ENCODE measurements at places on chromosomes 1 and 21.

GRCh38 chr1:26337206-26337535 is 16.8 kb downstream of the CRYBG2 start:
- DNase-seq, result no peak

- DNase-seq, result no peak
Measured at GRCh38 chr1:221418346-221418745, 323.5 kb downstream of the DUSP10 start.

GRCh38 chr1:77504986-77505385 is 177.5 kb downstream of the ZZZ3 start:
- DNase-seq, result no peak

GRCh38 chr1:155741908-155742307 is 53.0 kb downstream of the DAP3 start:
- no peak for DNase-seq

DNA sequence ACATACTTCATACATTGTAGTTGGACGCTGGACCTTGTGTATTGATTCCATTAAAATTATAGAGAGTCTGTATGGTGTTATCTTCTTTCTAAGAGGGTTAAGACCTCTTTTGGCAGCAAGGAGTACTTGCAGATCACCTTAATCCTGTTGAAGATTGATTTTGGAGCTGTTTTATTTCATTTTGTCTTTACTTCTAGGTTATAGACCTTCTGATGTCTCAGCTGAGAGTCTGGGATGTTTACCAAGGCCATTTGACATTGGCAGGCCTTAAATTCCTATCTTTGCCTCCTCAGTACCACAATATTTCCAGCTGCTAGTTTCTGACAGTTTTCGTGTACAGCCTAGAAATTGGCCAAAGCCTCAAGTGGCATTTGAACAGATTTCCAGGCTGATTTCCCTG is 338.0 kb downstream of the LMO4 start:
- no peak for DNase-seq

DNA sequence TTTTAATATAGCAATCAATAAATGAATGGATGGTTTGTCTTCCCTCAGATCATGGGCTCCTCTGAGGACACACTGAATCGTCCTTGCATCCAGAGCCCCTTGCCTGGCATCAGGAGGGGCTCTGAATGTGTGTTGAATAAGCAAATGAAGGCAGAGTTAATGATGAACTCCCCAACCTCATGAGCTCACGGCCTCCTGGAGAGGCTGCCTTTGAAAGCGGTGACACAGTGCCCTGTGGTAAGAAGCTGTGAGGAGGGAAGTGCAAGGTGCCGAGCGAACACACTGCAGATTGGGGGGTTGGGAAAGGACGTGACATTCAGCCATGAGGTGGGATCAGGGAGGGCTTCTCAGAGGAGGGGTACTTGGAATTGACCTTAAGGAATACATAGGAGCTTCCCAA is 3.2 kb upstream of the PARS2 start:
- DNase-seq, result no peak

DNA sequence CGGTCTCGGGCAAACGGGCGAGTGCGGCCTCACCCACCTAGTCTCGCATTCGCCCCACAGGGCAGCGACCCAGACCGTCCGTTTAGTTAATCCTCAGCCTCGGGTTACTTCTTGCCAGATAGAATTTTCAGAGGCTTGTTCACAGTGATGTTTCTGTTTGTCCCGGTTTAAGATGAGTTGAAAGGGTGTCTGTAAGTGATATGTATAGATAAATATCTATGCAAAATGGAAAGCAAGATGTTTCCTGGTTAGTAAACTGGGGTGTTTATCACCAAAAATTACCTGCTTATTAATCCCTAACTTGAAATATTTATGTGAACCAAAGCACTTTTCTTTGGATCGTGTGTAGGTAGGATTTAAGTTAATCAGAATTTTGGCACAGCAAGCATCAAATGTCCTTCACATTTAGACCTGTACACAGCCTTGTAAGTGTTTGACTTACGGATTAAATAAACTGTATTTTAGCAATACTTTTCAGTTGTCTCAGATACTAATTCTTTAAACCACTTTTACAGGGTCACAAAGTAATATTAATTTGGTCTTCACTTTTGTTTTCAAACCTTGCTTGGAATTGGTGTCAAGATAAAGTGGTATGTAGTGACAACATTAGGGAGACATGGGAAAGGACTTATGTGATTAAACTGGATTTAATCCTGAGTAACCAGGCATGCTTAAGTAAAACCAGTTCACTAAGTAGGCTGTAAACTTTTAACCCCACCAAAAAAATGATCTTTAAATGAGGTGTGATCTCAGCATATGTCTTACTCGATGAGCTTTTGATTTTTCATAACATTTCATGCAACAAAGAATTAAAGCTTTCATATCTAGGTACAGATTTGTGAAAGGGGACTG is 914 bp downstream of the ZNF326 start:
- DNase-seq, result no peak

- no peak for DNase-seq
Measured at GRCh38 chr1:192584866-192585265, 9.3 kb downstream of the RGS1 start.

GRCh38 chr1:194161591-194161990 is 975.2 kb upstream of the B3GALT2 start:
- no peak for DNase-seq

- DNase-seq, result no peak
Measured at GRCh38 chr1:8864713-8865344, 13.7 kb downstream of the ENO1 start.

- peak; percentile 81 for DNase-seq
Measured at GRCh38 chr1:30801771-30802198, 44.2 kb upstream of the LAPTM5 start.

- no peak for DNase-seq
Measured at GRCh38 chr1:22108339-22109105, 34.4 kb downstream of the WNT4 start.

DNA sequence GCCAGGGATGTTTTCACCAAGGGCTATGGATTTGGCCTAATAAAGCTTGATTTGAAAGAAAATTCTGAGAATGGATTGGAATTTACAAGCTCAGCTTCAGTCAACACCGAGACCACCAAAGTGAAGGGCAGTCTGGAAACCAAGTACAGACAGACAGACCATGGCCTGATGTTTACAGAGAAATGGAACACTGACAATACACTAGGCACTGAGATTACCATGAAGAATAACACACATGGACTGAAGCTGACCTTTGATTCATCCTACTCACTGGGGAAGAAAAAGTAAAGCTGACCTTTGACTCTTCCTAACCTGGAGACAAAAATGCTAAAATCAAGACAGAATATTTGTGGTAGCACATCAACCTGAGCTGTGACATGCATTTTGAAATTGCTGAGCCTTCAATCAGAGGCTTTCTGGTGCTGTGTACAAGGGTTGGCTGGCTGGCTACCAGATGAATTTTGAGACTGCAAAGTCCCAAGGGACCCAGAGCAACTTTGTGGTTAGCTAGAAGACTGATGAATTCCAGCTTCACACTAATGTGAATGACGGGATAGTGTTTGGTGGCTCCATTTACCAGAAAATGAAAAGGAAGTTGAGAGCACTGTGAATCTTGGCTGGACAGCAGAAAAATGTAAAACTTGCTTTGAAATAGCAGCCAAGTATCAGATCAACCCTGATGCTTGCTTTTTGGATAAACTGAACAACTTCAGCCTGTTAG is 190.4 kb upstream of the KCTD3 start:
- DNase-seq, result no peak

DNA sequence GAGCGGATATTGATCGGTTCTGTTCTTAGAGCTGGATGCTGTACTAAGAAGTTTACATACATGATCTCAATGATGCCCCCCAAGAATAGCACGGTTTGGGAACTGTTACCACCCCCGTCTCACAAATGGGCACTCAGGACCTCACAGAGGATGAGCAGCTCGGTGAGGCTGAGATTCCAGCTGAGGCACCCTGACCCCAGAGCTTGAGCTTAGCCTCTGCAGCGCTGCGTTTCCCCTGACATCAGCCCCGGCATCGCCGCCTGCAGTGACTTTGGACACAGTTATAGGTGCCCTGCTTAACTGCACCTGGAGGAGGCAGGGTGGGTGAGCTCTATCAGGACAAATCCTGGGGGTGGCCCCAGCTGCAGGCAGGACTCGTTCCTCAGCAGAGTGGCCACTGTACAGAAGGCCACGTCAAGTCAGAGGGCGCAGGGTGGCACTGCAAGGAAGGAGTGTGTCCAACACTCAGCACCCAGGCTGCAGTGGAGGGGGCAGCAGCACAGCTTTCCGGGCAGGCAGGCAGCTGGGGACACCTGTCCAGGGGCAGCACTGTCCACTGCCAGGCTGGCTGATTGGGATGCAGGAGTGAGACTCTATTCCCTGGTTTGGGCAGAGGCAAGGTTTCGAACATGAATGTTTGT is 65.8 kb upstream of the ABCG1 start:
- no peak for DNase-seq

DNA sequence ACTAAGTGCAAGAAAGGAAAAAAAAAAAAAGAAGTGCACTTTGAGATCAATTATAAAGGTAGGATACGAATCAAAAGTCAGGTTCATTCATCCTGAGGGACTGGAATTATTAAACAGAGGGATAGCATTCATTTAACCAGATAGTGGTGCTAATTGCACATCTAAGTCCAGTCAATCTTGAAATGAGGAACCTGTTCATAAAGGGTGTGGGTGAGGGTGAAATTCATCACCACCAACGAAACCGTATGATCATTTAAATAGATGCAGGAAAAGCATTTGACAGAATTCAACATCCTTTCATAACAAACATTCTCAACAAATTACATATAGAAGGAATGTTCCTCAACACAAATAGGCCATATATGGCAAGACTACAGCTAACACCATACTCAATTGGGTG is 5.6 kb downstream of the CTSS start:
- DNase-seq, result no peak

DNA sequence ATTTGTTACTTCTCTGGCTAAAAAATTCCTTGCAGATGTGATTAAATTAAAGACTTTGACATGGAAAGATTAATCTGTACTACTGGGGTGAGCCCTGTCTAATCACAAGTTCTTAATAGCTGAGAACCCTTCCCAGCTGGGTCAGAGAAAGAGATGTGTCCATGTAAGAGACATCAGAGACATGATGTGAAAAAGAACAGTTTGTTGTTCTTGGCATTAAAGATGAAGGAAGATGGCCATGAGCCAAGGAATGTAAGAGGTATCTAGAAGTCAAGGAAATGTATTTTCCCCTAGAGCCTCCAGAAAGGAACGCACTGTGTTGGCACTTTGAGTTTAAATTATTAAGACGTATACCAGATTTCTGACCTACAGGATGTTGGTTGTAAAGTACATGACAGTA is 1271.5 kb upstream of the PRMT6 start:
- DNase-seq, result no peak

GRCh38 chr1:169483500-169483966 is 2.2 kb downstream of the SLC19A2 start:
- DNase-seq, result no peak

GRCh38 chr1:185058876-185059275 is 13.5 kb downstream of the RNF2 start:
- DNase-seq, result no peak

DNA sequence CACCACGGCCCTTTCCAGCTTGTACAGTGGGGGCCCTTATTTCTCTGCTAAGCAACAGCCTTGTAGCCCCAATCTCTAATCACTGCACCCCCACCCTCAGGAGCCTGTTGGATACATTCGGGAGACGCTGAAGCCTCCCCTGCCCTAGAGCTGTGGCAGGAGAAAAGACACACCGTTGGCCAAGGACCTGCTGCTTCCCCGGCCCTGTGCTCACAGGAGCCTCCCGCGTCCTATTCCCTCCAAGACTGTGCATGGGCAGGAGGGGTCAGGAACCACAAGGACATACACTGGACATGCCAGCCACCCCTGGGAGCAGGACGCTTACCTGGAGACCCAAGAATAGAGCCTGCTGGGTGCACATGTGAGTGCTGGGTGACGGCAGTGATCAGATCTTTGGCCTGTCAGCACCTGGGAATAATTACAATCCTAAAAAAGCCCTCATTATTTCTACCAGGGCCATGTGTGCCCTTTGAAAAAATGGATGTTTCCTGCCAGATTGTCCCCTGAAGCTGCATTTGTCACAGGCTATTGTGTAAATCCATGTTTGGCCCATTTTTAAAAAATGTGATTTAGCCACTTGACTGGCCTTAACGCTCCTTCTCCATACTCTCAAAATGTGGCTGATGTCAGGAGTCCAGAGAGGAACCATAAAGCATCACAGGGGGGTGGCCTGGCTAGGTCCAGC is 590.6 kb downstream of the MATN1 start:
- no peak for DNase-seq

DNA sequence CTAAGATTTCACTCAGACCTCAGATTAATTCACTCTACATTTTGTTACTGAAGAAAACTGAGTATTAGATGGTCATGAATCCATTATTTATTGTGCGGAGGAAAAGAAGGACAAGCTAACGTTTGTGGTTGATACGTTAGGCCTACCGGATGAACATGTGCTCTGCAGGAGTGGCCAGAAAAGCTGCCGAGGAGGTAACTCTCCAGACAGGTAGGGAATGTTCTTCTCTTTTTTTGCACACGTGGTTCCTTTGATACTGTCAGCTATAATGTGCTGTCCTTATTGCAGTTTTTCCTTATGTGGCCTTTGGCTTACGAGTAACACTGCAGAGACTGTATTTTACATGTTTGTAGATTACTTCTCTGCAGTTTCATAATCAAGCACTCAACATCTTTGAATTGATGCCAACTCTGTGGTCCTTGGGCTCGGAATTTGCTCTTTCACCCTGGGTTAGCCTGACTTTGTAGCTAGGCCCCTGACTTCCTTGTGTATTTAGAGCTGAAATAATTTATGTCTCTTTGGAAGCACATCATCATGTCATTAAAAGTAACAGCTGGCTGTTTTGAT is 13.6 kb downstream of the MTR start:
- no peak for DNase-seq

- peak; percentile 87 for DNase-seq
Measured at GRCh38 chr1:203338335-203339036, 12.4 kb downstream of the FMOD start.

DNA sequence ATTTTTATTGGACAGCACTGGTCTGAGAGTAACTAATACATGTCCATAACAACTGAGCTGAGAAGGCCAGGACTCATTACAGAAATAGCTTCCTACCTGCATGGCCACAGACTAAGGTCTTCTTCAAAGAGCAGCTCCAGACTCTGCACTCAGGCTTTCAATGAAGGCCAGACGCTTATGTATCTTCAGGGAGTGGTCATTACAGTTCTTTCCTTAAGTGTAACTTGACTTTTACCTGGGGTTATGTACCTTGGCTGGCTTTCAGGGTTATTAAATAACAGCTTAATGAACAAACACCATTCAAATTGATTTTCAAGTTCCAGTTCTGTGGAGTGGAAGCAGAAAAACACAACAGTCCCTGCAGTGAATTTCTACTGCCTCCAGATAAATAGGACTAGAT is 23.8 kb upstream of the SLC22A15 start:
- DNase-seq, result no peak

GRCh38 chr1:115796897-115797296 is 28.4 kb upstream of the CASQ2 start:
- DNase-seq, result no peak

DNA sequence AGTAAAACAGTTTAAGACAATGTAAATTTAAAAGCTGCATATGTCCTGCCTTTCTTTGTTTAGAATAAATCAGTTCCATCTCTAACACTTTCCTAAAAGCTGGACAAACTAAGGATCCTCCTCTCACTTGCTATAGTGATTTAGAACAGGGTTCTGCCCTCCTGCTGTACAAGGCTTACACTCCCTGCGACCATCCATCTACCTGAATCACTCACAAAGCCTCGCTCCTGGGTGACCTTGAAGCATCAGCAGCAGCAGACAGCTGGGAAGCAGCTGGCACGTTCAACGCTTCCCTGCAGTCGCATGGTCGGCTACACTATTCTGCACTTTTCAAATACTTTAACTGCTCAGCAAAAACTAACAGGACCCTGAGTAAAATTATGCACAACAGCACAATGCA is 128.0 kb downstream of the NTPCR start:
- DNase-seq, result no peak

GRCh38 chr1:216528816-216529215 is 105.6 kb upstream of the USH2A start:
- no peak for DNase-seq
